ENCODE measurements at places on chromosomes 6 and 20. TPM values are rescaled to one million over a fixed set of nuclear protein-coding genes. Genes with fewer than 3 reads are reported as not detected.
A peak's percentile ranks its signal among the peaks of the same experiment; 100 is the strongest.

- no peak for DNase-seq
Measured at GRCh38 chr6:155962276-155962675, 506.6 kb upstream of the NOX3 start.

DNA sequence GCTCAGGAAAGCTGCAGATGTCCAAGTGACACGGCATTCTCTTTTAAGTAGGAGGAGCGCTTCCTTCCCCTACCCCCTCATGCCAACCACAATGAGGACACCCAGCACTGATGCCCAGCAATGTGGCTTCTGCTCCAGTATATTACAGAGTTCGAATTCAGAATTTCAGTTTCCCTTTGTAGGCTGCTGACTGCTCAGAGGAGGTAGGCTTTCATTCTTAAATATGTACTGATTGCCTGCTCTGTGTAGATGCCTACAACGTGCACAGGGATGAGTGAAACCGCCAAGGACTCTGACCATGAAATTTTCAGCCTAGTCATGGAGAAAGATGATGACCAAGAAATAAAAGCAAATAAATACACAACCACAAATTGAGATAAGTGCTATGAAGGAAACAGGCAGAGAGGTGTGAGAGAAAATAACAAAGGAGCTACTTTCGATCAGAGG is 50.9 kb upstream of the TNFAIP3 start:
- DNase-seq, result peak; percentile 32

- DNase-seq, result no peak
Measured at GRCh38 chr6:169252505-169253189, 999 bp downstream of the THBS2 start.

The IRAK1BP1 gene
- total RNA-seq, result 2.1 TPM

The WFDC2 gene
- not detected for total RNA-seq

The GPR6 gene
- not detected for total RNA-seq

The FNDC11 gene
- total RNA-seq, result 0.20 TPM

Data from activated CD4-positive, alpha-beta memory T cell treated with anti-CD3 and anti-CD28 coated beads, Interleukin-2, amount 10 ng/mL, durations not matched to agents 7 days and 5 days (primary cell).